Activated effector memory CD4-positive, alpha-beta T cell treated with anti-CD3 and anti-CD28 coated beads, Interleukin-2, amount 50 U/mL, for 16 hours (primary cell): ENCODE measurements at places on chromosomes 4 and X.

DNA sequence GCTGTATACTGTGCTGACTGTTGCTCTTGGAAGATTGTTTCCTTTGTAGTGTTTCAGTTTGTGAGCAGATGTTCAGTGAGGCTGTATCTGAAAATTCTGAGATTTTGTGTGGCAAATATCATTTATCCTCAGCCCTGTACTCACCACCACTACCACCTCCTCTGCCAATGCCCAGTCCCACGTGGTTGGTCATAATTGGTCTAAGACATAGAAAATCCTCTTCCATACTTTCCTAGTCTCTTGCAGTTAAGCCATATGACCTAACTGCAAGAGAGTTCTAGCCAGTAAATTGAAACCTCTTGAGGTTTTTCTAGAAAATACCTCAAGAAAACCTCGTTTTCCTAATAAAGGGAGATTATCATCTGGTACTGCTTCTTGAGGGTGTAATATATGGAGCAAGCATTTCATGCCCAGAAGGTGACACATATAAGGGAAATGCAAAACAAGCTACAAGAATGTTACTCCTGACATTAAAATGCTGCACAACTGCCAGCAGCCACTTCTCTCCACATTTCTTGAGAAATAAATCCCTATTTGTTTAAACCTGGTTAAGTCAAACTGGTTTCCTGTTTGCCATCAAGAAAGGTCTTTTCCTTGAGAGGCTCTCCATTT lies 32.8 kb downstream of the ABCE1 start:
- DNase-seq: no peak

DNA sequence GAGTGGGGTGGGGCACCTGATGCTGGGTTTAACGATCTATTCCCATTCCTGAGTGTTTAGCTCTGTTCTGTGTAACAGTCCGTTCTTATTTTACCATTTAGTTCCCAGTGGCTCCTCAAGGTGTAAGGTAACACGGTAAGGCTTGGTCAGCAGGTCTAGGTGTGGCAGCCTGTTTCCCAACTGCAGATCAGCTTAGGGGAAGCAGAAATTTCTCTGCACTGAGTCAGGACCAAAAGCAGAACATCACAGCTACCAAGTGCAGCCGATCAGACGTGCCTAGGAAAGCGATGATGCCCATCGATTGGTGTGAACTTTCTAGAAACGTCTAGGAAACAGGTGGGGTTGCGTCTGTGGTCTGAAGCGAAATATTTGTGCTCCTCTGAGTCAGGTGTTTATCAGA lies 240.1 kb downstream of the STIM2 start:
- DNase-seq: no peak

DNA sequence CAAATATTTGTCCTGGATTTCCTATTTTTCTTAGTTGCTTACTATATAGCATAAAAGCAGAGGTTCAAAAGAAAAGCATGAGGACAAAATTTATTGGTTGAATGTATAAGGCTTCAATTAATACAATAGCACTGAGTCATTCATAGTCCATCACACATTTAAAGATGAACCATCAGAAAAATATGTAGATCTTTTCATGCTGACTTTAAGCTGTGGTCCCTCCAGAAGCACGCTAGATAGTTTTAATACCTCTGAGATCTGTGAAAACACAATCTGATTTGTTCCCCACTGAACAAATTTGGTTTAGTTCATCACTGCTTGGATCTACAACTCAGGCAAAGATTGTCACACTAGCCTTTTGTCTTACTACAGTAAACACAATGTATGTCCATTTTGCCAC lies 377.2 kb upstream of the ANXA10 start:
- no peak for DNase-seq

- no peak for DNase-seq
Observed at GRCh38 chr4:25020236-25020635, 10.5 kb downstream of the LGI2 start.

DNA sequence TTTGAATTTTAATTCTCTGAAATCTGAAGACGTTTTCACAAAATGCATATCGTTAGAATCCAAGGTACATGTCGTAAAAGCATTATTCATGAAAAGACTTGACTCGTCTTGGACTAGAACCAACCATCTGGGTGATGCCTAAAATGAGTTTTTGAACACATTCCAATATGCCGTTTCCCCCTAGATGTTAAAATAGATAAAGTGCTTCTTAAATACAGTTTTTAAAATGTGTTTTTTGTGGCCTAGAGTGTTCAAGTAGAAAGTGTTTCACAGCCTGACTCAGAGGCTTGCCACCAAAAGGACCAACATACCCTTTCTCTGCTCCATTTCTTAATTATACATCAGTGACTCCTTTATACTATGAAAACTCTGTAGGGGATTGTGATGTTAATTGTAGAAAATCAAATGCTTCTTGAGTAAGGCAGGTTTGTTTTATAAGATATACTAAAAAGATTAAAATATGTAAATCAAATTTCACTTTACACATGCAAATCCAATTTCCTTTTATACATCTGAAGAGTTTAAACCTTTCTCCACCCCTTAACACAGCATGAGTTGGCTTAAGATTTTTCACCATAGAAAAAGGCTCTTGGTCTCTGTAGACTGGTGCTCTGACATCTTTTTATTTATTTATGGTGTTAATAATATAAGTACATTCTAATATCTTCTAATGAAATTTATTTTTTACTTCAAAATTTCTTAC lies 48.4 kb downstream of the PRKG2 start:
- no peak for DNase-seq

- DNase-seq: no peak
Observed at GRCh38 chr4:76703123-76703490, 194.8 kb downstream of the SOWAHB start.

GRCh38 chr4:48064349-48064748 lies 47.8 kb downstream of the NIPAL1 start:
- DNase-seq: no peak
